IMR-90 (cell line): ENCODE measurements at places on chromosomes 3 and 15.
A peak's percentile ranks its signal among the peaks of the same experiment; 100 is the strongest.

DNA sequence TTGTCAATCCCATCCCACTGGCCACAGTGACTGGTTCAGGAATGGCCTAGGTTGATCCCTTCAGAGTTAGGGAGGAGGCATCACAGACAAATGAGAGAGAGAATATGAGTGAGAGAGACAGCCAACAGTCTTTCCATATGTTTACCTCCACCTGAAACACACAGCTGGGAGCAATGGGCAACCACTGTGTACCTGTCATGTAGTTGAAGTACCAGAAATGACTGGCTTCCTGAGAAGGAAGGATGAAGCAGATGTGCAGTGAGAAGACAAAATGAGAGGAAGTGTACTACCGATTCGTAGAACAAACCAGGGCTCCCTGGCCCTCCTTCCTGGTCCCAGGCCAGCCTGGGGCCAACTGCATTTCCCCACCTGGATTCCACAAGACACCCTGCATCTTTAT, 27.4 kb downstream of the SRGAP3 start:
- DNase-seq, result no peak

DNA sequence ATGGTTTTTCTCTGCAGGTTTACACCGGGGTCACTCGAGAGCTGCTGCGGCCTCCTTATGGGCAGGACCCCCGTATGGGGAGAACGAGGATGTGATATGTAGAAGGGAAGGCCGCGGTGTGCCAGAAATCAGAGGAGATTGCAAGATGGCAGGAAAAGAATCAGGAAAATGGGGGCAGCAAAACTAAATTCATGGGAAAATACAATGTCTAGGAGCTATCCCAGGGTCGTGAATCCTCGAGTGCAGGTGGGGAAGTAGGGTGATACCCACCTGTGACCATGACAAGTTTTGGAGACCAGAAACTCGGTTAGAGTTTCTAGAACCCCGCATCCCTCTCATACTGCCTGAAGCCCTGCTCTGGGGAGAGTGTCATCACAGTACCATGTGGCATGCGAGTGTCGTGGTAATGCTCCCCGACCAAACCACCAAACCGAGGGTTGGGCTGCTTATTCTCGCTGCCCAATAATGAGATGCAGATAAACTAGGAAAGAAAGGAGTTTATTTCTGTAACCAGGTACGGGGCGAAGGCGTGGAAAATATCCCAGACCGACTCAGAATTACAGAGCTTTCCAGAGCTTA, 781 bp downstream of the TRNT1 start:
- DNase-seq, result peak; percentile 11

GRCh38 chr15:44873103-44873502, 83.4 kb upstream of the TERB2 start:
- no peak for DNase-seq

DNA sequence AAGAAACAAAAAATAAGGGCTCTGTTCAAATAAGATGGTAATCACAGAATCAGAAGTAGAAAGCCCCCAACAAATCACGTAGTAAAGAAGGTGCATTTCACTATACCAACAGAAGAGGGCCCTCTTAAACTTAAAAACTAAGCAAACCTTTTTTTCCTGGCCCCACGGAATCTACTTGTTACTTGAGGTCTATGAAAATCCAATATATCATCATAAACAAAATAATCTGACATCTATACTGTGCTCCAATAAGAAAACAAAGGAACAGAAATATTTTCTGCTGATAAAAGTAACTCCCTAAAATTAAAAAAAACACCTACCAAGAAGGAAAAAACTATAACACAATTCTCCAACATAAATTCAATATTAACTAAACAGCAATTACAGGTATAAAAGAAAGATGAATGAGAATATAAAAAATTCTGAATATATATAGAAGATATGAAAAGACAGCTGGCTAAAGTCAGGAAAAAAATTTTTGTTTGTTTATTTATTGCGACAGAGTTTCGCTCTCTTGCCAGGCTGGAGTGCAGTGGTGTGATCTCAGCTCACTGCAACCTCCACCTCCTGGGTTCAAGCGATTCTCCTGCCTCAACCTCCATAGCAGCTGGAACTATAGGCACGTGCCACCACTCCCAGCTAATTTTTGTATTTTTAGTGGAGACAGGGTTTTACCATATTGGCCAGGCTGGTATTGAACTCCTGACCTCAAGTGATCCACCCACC, 81.8 kb downstream of the CLASP2 start:
- peak; percentile 78 for DNase-seq

- DNase-seq, result no peak
These were observed 301.7 kb upstream of the UMPS start for GRCh38 chr3:124428372-124429128.

DNA sequence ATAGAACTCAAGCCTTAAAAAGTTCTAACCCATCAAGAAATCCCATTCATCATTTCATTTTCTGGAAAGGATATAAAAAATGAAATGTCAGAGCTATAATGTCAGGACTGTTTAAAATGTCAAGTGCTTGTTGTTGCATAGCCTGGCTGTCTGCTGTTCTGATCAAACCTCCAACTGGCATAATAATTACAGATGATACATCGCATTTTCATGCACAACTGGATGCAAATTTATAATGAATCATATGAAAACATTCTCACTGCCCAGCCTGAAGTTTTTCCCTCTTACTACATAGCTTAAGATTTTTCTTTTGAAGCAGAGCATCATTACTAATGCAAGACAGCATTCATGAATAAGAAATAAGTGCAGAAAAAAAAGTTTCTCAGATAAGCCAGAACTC, 46.5 kb downstream of the GUCA1C start:
- peak; percentile 3 for DNase-seq

DNA sequence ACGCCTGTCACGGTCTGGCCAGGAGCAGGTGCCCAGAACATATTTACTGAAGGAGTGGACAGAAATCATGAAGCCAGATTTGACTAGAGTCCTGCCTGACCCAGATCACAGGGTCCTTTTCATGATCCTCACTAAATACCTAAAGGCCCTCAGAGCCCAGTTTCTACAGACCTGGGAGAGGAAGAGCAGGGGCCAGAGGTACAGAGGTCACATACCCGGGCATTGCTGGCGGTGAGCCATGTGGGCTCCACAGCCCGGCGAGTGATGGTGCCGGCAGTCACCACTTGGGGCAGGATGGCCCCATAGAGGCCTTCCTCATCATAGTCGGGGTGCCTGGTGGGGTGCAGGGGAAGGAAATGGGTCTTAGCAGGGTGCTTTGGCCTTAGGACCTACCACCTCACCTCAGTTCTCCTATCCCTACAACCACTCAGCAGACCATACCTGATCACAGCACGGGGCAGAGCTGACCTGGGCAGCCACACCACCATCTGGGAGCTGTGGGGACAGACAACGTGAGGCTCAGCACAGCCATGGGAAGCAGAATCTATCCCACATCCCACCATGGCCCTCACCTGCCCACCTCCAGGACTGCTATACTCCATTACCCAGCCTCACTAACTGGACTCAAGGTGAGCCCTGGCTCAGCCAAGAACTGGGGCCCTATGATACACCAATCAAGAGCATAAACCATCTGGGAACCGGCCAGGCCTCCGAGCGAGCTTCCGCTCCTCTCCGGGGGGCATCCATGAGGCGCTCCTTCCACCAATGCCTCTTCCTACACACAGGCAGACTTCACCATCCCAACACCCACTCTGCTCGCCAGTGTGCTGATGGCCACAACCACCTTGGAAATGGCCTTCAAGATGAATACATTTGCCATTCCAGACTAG, 12.9 kb downstream of the POLG start:
- no peak for DNase-seq

GRCh38 chr3:13501521-13501920, 21.4 kb downstream of the HDAC11 start:
- no peak for DNase-seq

DNA sequence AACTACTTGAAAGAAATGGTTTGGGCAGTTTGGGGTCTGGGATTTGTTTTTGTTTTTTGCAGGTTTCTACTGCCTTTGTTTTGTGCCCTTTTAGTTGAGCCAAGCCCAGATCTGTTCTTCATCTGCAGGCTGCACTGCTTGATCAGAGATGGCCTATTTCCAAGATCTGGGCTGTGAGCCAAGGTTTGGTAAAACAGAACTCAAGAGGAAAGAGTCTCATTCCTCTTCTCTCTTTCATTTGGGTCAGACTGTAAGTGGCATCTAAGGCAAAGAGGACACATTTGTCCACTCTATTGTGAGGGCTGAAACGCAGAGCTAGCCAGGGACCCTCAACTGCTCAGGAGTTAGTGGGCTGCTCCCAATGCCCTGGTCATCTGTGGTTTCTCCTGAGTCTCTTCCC, 104.4 kb upstream of the UBE3A start:
- peak; percentile 39 for DNase-seq

DNA sequence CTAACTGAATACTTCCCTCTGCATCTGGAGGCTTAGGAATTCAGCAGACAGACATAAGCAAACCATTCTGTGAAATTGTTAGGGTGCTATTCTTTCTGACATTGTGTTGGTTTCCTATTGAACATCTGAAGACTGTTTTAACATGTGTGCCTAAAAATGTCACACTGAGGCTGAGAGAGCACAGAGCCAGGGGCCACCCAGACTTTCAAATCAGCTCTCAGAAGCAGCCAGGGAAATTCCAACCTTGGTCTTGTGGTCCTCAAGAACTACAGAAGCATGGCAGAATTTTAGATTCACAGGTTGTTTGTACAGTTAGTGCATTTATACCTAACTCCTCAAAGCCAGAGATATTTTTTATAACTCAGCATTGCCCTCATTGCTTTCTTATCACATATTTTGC, 929.2 kb upstream of the CFAP20DC start:
- no peak for DNase-seq

DNA sequence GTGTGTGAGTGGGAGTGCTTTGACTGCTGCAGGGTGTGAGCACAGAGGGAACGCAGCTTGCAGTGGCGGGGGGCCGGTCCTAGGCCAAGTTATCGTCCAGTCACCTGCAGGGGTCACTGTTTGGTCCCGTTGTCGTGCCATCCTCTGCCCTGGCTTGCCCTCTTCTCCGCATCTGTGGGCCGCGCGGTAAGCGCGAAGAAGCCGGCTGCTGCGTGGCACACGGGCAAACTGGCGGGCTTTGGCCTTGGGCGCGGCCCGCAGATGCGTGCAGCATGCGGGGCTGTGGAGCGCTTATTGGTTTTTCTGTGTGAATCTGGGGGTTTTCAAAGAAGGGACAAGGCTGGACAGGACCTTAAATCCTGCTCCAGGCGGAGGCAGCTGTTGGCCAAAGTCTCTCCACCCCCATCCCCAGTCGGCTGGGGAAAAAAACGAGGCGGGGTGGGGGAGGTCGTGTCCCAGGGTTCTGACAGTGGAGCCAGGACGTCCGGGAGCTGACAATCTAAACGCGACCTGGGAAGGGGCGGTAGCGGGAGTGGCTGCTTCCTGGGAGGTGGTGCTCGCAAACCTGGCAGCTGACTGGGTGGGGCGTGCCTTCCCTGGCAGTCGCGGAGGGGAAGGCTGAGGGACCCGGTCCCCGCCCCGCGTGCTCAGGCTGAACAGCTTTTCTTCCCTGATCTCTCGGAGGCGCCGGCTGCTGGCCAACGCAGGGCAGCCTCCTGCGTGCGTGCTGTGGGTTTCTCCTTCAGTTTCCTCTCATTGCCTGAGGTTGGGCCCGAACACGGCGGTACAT, 39.7 kb upstream of the VEPH1 start:
- peak; percentile 45 for DNase-seq

GRCh38 chr15:67091980-67092677, 26.7 kb downstream of the SMAD3 start:
- no peak for DNase-seq

GRCh38 chr15:75731248-75732151, 18.9 kb upstream of the CSPG4 start:
- peak; percentile 51 for DNase-seq

DNA sequence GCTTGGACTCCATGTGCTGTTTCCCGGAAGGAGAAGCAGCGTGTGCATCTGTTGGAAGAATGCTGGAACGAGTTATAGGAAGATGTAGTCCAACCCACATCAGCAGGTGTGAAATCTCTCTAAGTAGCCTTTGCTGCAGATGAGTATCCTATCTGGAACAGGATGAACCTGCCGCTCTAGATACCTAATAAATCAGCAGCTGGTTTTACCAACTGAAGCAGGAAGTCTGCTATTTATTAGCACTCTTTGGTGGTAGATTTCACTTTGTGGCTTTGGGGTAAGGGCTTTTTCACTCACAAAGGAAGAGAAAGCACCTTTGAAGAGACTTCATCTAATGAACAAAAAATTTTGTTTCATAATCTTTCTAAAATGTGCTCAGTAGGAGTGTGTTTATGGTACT, 66.4 kb downstream of the DCUN1D1 start:
- no peak for DNase-seq

- DNase-seq, result no peak
These were observed 61.3 kb downstream of the LMLN start for GRCh38 chr3:198021320-198021719.

GRCh38 chr3:11495948-11496557, 147.7 kb downstream of the VGLL4 start:
- no peak for DNase-seq

GRCh38 chr15:39438260-39438659, 142.6 kb upstream of the THBS1 start:
- no peak for DNase-seq

DNA sequence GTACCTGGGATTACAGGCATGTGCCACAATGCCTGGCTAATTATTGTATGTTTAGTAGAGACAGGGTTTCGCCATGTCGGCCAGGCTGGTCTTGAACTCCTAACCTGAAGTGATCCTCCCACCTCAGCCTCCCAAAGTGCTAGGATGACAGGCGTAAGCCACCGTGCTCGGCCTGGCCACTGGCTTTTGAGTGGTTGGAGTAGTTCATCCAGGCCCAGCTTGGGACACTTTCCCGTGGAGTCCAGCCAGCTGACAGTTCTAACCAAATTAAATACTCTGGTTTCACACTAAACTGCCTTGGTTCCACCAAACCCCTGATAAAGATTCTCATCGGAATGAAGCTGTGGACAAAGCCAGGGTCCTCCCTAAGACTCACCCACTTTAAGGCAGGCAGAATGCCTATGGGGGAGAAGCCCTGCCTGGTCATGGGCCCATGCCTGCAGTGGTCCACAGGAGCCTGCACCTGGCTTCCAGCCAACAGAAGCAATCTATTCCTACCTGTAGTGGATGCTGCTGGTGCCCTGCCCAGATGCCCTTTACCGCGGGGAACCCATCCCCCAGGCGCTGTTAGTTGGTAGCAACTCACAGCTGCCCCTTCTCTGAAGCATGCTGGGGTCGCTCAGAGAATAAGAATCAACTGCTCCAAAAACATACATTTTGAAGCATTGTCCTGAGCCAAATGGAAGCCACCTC, 5.2 kb upstream of the SLC28A1 start:
- DNase-seq, result no peak

DNA sequence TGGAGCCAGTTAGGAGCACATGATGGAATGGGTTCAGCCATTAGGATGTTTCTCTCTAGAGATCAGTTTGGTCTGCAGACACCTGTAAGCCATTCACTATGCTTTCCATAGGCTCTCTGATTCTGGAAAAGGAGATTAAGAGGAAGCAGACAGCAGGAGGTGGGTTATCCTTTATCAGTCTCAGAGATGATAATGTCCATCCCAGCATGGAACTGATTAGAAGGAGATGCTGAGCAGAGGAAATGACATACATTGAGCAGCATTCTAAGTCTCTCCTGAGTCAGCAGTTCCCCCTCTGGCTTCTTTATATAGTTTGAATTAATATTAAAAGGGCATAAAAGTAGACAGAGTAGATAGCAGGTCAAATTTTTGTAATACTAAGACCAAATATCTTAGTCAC, 591.1 kb downstream of the GBE1 start:
- DNase-seq, result no peak

GRCh38 chr3:160746976-160747375, 9.1 kb upstream of the PPM1L start:
- no peak for DNase-seq
